Right forelimb (tissue), 1 donor: ENCODE measurements at places on chromosomes 16 and 17.

GRCh38 chr16:67397036-67397801 is 3.9 kb upstream of the TPPP3 start:
- no peak for DNase-seq

GRCh38 chr16:14240219-14240843 is 169.2 kb downstream of the MRTFB start:
- no peak for DNase-seq

- no peak for DNase-seq
Observed at GRCh38 chr16:53285236-53285635, 149.0 kb upstream of the RBL2 start.

GRCh38 chr17:13030459-13031300 is 12.9 kb upstream of the ELAC2 start:
- peak; percentile 77 for DNase-seq

GRCh38 chr17:64115822-64116534 is 14.0 kb downstream of the ERN1 start:
- no peak for DNase-seq

DNA sequence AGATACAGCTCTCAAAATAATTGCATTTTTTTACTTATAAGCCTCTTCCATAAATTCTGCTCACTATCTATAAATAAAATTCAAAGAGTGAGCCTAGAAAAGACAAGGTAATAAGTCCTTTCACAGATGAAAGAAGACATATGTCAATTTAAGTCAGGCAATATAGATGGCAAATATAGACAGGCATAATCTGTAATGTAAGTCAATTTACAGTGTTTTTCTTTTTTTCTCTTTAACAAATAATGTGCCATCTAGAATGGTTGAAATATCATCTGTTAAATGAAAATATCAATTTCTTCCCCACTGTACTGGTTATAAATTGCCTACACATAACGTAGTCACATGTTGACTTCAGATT is 1409.2 kb upstream of the GOT2 start:
- no peak for DNase-seq

- DNase-seq: peak; percentile 82
Observed at GRCh38 chr17:20095336-20096080, 86.3 kb downstream of the SPECC1 start.

GRCh38 chr17:9240659-9241370 is 219.5 kb downstream of the NTN1 start:
- DNase-seq: peak; percentile 93
